ENCODE measurements at places on chromosomes 4 and X.
A peak's percentile ranks its signal among the peaks of the same experiment; 100 is the strongest.

GRCh38 chr4:38866973-38867477 lies 581 bp upstream of the FAM114A1 start:
- DNase-seq, result no peak

- DNase-seq, result no peak
Measured at GRCh38 chrX:68584221-68584620, 63.2 kb upstream of the STARD8 start.

DNA sequence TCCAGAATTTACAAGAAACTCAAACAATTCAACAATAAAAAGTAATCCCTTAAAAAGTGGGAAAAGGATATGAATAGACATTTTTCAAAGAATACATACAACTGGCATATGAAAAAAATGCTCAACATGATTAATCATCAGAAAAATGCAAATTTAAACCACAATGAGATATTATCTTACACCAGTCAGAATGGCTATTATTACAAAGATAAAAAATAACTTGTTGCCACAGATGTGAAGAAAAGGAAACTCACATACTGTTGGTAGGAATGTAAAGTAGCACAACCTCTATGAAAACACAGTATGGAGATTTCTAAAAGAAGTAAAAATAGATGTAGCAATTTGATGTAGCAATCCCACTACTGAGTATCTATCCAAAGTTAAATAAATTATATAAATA lies 65.1 kb upstream of the DIAPH2 start:
- no peak for DNase-seq

- DNase-seq, result no peak
Measured at GRCh38 chr4:148849581-148849980, 407.4 kb upstream of the NR3C2 start.

DNA sequence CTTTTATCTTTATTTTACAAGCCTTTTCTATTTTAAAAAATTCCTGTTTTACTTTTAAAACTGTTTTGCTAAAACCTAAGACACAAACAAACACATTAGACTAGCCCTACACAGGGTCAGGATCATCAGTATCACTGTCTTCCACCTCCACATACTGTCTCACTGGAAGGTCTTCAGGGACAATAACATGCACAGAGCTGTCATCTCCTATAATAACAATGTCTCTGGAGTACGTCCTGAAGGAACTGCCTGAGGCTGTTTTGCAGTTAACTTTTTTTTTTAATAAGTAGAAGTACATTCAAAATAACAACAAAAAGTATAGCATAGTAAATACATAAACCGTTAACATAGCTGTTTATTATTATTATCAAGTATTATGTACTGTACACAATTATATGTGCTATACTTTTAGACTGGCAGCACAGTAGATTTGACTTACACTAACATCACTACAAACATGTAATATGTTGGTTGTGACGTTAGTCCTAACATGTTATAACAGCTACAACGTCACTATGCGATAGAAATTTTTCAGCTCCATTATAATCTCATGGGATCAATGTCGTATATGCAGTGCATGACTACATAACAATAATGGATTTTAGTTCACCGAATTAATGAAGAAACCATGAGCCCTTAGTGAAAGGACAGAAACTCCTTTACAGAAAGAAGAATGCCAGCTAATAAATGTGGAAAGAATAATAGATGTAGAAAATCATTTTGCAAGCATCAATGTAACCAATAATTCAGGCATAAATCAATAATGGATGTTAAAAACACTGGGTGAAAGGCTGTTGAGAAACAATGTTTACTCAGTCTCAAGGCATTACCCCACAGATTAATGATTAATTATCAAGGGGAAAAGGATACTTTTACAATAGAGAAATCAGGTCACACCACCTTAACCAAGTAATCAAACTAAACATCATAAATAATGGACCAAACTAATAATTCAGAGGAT lies 49.2 kb downstream of the FBXW7 start:
- no peak for DNase-seq

- peak; percentile 21 for DNase-seq
Measured at GRCh38 chr4:2015008-2015407, 6.2 kb upstream of the NELFA start.

DNA sequence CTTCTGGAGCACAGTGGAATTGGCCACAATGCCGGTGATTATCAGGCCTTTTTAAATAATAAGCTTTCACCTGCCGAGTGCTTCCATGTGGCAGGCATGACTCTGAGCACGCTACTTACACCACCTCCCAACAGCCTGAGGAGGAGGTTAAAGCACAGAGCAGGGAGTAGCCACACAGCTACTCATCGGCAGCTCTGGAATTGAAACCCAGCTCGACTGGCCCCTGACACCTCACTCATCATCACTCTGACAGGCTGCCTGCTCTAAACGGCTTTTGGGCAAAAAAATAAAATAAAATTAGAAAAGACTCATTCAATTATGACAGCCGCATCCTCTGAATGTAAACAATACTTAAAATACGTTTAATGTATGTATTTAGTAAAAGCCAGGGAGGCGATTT lies 326.4 kb upstream of the NOCT start:
- DNase-seq, result no peak

DNA sequence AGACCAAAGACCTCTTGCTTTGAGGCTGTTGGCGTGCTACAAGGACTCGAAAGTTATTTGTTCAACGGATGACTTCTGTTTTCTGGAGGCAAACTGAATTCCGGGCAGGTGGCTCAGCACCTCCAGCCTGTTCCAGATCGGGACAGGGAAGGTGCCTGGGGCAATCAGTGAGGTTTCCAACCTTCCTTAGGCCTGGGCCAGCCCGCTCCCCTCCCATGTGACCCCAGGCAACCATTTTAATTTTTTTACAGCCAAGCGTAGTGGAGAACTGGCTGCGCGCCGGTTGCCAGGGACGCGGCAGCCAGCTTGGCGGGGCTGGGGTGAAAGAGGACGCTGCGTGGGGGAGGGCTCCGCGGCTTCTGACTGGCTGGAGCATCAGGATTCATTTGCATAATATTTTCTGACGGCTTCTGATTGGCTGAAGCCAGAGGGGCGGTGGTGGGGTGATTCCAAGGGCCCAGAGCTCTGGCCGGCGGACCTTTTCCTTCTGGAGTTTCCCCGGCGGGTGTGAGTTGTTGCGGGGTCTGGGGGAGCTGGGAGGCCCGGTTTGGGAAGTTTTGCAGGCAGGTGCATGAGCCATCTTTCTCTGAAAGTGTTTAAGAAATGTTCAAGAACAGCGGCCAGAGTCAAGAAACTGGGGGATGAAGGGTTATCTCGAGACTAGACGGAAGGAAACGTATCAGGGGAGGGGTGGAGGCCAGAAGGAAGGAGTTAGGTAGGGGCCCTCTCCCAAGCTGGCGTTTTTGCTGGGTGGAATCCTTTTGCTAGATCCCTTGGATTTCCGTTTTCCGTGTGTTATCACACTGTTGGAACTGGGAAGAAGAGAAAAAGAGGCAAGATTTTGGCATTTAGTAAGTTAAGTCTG lies at the start of gene MID1IP1:
TSS of gene MID1IP1 (plus strand) at position 479 of the 865 bp plus-strand sequence. CDS start 3,488 bp downstream, outside the sequence.
- DNase-seq, result peak; percentile 84

GRCh38 chr4:89762311-89762710 lies 74.7 kb downstream of the SNCA start:
- no peak for DNase-seq

DNA sequence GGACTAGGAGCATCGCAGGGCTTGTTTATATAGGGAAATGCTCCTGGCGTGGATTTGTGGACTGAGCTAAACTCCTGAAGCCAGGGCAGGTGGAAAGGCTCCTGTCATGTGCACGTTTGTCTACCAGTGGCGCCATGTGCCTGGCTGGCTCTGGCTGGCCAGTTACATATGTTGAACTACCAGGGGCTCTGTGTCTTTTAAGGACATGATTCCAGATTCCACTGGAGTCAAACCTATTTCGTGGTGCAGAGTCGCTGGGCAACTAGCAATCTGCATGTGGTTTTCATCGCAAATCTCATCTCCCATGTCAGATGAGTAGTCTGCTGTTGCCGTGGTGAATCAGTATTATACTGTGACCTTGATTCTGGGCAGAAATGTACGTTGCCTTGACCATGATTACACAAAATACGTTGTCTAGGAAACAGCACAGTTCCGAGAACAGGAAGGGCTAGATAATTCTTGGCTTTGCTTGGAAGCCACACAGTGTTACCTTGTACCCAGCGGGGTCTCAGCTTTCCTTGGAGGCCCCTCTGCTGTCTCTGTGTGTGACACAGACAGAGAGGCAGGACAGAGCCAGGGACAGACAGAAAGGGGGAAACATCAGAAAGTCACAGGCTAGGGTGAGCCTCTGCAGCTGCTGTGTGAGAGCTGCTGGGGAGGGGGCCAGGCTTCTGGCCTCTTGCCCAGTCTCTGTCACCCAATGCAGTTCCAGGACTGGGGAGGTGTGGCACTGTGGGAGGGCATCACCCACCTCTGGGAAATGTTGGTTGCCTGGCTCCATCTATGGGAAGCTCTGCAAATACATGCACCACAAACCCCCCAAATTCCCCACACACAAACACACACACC lies 19.2 kb downstream of the PNMA6E start:
- DNase-seq, result peak; percentile 36

GRCh38 chrX:129139837-129140598 lies 383.3 kb downstream of the SMARCA1 start:
- no peak for DNase-seq

Measured in nephron progenitor cell (in vitro differentiated cells).